ENCODE measurements at places on chromosomes 7 and 10.
A peak's percentile ranks its signal among the peaks of the same experiment; 100 is the strongest.

- DNase-seq, result no peak
Observed at GRCh38 chr7:150927956-150928344, 50.2 kb downstream of the KCNH2 start.

- DNase-seq, result peak; percentile 0
Observed at GRCh38 chr10:119395280-119396007, 147.1 kb downstream of the RGS10 start.

- DNase-seq, result no peak
Observed at GRCh38 chr10:100687143-100688003, 58.0 kb upstream of the PAX2 start.

- DNase-seq, result no peak
Observed at GRCh38 chr7:66202441-66202840, 2.7 kb upstream of the TPST1 start.

DNA sequence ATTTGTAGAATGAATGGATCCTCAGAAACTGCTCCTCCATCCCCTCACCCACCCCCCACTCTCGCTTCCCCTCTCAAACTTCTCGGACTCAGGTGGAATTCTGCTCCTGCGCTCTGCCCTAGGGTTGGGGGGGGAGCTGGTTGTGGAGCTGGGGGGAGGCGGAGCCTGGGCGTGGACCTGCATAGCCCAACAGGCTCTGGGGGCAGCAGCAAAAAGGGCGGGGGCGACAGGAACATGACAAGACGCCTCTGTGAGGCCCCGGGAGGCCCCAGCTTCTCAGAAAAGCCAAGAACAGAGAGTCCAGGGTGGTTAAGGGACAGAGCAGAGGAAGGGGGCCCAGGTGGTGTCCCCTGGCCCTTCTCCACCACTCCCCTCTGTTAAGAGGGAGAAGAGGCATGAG, 3.5 kb downstream of the TSC22D4 start:
- DNase-seq, result no peak

GRCh38 chr10:63628526-63629362, 107.5 kb downstream of the REEP3 start:
- DNase-seq, result peak; percentile 11

- DNase-seq, result no peak
Observed at GRCh38 chr7:4815609-4816418, 40.4 kb downstream of the AP5Z1 start.

Measured in CD4-positive, alpha-beta T cell treated with Interleukin-6 for 4 hours (primary cell).